ENCODE measurements at places on chromosomes 12 and 14.

GRCh38 chr14:106228541-106229158 is 702.3 kb downstream of the TMEM121 start:
- DNase-seq = peak; percentile 10

- DNase-seq = no peak
These were observed 9.5 kb downstream of the BATF start for GRCh38 chr14:75531660-75532317.

DNA sequence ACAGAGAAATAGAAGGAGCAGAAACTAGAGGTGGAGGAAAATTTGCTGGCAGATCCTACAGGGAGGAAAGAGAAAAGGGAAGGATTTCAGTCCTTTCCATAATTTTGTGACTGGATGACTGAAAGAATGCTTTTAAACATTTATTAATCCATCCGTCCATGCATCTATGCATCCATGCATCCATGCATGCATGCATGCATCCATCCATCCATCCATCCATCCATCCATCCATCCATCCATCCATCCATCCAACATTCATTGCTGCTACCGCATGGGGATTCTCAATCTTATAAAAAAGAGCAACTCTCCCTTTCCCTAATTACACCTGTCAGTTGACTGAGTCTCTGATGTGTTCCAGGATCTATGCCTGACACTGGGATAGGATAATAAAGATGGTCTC is 55.7 kb upstream of the NR2C1 start:
- DNase-seq = no peak

- no peak for DNase-seq
These were observed 77.1 kb upstream of the ANKS1B start for GRCh38 chr12:100061814-100062213.

GRCh38 chr14:59320361-59320760 is 131.9 kb downstream of the DAAM1 start:
- no peak for DNase-seq

DNA sequence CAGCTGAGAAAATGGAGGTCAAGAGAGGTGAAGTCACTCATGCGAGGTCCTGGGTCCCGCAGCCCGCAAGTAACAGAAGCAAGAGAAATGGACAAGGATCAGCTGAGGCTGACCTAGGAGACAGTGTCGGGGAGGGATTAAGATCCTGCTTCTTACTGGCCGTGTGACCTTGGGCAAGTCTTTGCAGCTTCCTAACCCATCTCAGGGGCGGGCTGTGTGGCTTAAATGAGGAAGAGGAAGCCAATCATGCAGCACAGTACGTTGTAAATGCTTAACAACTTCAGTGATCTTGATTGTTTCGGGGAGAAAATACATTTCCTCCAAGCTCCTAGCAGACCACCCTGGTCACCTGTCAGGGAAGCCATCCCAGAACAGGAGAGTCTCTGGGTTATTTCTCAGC is 7.1 kb upstream of the PGF start:
- no peak for DNase-seq

DNA sequence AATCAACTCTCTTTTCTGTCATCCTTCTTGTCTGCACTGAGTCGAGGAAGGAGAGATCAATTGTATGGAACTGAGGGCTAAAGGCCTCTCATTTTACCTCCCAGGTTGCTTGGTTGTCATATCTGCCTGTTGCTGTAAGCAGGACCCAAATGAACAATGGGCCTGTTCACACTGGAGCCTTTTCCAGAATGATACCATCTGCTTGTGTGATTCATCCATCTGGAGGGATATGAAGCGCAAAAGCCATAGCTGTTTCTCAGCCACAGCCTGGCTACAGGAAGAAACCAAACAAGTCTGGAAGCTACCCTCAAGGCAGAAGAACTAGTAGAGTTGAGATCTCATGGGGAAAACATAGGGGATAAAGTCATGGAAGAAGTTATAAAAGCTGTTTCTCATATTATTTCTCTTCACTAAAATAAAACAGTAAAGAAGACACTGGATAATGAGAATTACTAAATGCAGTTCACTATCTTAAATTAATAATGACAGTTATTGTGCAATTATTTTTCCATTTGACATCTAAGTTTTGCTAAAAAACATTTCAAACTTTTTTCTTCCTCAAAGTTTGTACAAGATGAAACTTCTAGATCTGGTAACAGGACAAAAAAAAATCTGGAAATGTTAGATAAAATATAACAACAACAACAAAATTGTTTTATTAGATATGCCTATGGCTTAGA is 106.3 kb downstream of the SPTSSA start:
- DNase-seq = no peak

DNA sequence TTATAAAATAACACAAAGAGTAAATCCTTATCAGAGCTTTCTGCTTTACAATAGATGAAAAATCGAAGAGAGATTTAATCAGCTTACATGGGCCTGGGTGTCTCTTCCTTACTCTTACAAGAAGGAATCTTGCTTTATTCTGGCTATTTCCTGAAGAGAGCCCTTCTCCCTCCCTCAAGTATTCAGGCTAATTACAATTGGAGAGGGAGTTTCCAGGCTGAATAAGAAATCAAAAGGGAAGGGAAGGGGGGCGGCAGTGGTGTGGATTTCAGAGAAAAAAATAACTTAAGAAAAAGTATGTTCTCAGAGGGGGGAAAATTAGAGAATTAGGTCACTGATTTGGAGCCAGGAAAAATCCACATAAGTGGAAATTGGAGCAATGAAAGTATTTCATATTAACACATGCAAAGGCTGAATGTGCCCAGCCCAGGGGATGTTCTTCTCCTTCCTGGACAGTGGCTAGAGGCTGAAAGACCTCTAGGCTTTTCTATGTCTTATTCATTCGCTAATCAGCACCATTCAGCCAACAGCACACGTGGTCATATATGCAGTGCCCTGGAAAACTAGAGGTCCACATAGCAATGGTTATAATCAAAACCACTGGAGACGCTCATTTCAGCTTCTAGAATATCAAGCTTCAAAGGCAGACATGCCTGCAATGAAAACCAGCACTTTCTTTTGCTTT is 158.9 kb upstream of the BTG1 start:
- no peak for DNase-seq

DNA sequence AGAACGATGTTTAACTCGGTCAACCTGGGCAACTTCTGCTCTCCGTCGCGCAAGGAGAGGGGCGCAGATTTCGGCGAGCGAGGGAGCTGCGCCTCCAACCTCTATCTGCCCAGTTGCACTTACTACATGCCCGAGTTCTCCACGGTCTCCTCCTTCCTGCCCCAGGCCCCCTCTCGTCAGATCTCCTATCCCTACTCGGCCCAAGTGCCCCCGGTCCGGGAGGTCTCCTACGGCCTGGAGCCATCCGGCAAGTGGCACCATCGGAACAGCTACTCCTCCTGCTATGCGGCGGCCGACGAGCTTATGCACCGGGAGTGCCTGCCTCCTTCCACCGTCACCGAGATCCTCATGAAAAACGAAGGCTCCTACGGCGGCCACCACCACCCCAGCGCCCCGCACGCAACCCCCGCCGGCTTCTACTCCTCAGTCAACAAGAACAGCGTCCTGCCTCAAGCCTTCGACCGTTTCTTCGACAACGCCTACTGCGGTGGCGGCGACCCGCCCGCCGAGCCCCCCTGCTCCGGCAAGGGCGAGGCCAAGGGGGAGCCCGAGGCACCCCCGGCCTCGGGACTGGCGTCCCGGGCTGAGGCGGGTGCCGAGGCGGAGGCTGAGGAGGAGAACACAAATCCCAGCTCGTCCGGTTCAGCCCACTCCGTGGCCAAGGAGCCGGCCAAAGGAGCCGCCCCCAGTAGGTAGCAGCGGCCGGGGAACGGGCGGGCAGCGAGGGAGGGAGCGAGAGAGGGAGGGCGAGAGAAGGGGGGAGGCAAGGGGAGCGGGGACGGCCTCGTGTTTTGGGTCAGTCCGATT is 513 bp downstream of the HOXC11 start:
- DNase-seq = no peak

- DNase-seq = no peak
These were observed 11.9 kb upstream of the LRP1-AS start for GRCh38 chr12:57159311-57159710.

DNA sequence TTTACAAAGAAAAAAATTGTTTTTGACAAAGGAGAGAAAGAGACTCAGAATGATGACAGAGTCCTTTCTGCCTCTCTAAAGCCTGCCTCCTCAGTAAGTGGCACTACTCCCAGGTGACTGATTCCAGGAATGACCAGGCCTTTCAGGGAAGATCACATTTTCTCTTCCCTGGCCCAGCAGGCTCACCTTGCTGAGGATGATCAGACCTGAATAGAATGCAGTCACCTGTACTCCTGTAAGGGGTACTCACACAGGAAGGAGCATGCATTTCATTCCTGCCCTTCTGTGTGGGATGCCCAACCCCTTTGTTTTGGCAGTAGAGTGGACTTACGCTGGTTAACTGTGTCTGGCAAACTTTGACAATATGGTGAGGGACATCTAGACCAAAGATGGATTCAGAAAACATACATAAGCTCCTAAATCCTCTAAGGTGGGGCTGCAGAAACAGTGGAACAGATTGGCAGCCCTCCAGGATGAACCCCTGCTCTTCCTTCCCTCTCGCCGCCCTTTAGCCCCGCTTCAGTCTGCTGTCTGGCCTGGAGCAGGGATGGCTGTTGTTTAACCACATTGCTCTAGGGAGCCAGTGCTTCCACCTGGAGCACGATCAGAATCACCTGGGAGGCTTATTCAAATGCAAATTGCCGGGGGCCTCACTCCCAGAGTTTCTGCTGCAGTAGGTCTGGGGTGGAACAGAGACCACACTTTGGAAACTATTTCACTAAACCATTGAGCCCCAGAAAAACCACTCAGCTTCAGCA is 29.8 kb downstream of the ERG28 start:
- DNase-seq = no peak

DNA sequence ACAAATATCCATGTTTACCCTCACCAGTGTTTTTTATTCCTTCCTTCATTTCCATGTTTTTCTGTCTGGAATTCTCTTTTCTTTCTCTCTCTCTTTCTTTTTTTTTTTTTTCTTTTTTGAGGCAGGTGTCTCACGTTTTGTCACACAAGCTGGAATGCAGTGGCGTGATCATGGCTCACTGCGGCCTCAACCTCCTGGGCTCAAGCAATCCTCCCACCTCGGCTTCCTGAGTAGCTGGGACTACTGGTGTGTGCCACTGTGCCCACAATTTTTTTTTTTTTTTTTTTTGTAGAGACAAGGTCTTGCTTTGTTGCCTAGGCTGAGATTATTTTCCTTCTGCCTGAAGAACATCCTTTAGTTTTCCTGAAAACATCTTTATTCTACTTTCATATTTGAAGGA is 15.0 kb upstream of the AMIGO2 start:
- DNase-seq = no peak

GRCh38 chr14:63707216-63707615 is 20.6 kb downstream of the SGPP1 start:
- no peak for DNase-seq

- DNase-seq = no peak
These were observed 50.4 kb upstream of the OVCH1 start for GRCh38 chr12:29547864-29548263.

- DNase-seq = no peak
These were observed 33.8 kb downstream of the SYT1 start for GRCh38 chr12:78898416-78898815.

Data from stimulated activated CD4-positive, alpha-beta T cell treated with anti-CD3 and anti-CD28 coated beads, Interleukin-15, amount 100 ng/mL, for 48 hours (primary cell).